NCI-H510A treated with DMSO at 0.1 percent for 48 hours (cell line): ENCODE measurements at places on chromosomes 11 and 22.

GRCh38 chr22:48744283-48744641 is 1083.4 kb downstream of the BRD1 start:
- no peak for DNase-seq

DNA sequence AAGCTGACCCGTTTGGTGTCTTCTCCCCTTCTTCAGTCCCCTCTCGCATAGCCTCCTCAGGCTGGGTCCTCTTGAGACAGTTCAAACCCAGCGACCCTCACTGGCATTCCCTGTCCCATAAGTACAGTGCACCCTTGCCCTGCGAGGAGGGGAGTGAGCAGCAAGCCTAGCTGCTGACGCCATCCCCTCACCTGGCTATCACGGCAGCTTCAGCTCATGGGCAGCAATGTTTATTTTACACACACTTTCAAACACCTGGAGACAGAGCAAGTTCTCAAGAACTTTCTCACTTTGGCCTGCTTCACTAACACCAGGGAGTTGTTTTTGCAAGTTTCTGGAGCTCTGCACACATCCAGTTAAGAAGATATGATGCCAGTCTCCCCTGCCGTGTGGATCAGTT is 189.6 kb upstream of the E2F8 start:
- no peak for DNase-seq

DNA sequence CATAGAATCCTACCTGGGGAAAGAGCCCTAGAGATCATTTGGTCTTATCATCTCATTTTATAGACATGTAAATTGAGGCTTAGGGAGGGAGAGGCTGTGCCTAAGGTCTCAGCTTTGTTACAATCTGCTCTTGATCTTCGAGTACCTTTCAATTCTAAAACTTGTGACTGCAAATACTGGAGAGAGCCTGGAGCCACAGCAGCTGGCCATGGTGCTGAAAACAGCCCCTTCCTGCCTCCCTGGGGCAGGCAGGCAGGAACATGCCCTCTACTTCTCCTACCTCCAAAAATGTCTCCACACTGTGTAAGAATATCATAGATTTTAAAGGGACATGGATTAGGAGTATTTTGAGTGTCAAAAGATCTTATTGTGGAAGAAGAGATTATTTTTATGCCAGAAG is 52.2 kb downstream of the C22orf42 start:
- no peak for DNase-seq

GRCh38 chr11:18731949-18732821 is 6.2 kb upstream of the IGSF22 start:
- DNase-seq = no peak

DNA sequence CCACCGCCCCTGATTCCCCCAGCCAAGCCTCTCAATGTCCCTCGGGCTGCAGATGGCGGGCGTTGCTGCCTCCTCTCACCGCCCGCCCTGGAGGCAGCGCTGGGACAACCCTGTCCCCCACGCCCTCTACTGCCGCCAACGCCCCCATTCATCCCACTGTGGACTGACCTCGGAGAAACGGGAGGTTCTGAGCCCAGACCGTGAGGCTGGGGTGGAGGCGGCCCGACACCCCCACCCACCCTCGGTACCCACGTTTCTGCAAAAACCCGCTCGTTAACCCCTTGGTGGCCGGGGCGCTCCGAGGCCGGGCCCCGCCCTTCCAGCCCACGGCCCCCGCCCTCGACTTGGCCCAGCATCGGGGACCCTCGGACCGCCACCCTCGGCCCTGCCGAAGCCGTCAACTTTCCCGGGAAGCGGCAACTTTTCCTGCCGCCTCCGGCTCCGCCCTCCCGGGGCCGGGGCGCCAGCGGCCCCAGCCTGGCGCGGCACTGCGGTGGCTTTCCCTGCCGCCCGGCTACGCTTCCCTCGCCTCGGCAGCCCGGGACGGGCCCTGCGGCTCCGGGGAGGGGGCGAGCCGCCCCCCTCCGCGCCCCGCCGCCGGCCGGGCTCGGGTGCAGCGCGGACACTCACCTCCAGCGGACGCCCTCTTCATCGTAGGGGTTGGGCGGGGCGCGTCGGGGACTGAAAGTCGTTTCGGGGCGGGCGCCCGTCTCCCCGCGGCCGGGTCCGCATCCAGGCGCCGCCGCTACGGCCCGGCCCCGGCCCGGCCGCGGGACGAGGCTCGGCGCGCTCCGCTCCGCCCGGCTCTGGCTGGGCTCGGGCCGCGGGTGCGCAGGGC is 458 bp downstream of the RTN4R start:
- no peak for DNase-seq

DNA sequence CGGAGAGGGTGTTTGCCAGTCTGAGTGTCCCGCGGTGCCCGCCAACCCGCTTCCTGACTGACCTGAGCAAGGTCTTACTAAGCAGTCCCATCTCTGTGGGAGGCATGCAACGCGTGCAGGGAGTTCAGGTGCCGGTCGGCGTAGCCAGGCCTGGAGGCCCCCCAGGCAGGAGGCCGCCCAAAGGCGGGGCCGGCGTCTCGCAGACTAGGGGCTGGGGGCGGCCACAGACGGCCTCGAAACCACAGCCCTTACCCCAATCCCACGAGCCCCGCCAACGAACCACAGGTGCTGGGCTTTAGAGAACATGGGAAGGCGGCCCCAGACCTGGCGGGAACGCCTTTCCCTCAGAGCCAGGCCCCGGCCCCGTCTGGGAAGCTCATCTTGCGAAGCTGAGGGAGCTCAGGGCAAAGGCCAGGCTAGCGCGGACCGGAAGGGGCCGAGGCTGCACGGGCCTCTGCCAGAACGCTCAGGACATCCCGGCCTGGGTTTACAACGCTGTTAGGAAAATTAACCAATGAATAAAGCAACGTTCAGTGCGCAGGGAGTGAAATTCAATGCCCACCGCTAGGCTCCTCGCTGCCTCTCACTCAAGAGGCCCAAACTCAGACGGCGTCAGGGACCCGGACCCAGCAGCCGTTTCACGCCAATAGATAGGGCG is 2.1 kb upstream of the MTFP1 start:
- no peak for DNase-seq

DNA sequence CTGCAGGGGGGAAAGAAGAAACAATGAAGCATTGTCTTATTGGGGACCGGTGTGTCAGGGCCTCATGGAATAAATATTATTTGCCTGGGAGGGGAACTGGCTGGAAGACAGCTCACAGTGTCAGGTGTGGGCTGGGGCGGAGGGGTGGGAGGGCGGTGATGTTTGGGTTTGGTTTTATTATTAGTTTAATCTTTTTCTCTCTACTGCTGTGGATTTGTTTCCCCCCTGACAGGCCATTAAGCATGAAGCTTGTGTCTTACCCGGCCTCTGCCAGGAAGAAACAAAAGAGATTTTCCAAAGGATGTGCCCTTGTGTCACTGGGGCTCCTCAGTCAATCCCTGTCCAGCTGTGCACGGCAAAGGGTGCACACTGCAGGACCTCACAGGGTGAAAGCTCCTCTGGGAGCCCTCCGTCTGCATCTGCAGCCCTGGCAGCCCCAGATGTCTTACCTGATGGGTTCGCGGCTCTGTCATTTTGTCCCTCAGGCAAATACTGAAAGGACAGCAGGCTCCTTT is 203.1 kb upstream of the TMEM45B start:
- DNase-seq = no peak

DNA sequence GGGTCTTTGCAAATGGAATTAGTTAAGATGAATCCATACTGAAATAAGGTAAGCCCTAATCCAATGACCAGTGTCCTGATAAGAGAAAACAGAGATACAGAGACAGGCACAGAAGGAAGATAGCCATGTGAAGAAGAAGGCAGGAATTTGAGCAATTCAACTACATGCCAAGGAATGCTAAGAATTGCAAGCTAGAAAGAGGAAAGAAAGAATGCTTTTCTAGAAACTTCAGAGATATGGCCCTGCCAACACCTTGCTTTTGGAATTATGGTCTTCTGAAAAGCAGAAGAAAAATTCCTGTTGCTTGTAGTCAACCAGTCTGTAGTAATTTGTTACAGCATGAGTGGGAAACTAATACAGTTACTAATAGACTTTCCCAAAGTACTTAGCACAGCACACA is 111.3 kb downstream of the SLC17A6 start:
- no peak for DNase-seq

GRCh38 chr22:29703569-29704195 is 16.1 kb upstream of the CABP7 start:
- DNase-seq = no peak

DNA sequence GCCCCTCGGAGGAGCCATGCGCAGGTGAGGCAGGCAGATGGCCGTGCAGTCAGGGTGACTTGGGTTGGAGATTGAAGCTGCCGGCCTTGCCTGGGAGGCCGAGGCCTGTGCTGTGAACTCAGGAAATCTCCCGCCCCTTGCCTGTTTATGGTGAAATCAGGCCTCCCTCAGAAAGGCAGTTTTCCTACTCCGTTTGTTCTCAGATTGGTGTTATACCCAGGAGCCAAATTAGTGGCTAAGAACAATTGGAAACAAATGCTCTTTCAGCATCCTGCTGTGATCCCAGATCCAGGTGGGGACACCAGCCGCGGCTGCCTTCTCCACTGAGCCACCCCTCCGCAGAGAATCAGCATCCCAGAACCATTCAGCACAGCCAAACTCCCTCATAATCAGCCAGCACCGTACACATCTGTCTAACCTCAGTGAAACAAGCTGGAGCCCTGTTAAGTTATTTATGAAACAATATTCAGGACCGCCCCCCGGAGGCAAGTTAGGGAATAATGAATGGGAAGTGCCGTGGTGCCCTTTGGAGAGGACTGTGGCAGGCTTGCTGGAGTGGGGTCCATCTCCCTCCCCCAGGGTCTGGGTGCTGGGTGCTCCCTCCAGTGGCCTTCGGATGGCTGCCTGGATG is 60.0 kb downstream of the PKNOX2 start:
- no peak for DNase-seq

DNA sequence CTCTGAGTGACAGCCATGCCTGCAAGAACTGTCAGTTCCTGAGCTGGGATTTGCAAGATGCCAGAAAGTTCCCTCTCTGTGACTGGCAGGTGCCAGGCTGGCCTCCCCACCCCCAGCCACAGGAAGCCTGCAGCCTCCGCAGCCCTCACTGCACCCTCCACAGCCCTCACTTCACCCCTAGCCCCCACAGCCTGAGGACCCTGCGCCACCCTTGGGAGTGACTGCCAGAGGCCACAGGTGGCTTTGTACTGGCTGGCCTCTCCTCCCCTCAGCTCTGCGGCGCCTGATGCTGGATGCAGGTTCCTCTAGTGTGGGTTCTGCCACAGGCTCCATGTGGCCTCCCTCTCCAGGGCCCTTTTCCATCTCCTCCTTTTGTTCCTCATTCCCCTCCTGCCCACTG is 28.7 kb downstream of the MPPED1 start:
- no peak for DNase-seq

- DNase-seq = no peak
These were observed 6.4 kb upstream of the IFITM3 start for GRCh38 chr11:326842-327580.

DNA sequence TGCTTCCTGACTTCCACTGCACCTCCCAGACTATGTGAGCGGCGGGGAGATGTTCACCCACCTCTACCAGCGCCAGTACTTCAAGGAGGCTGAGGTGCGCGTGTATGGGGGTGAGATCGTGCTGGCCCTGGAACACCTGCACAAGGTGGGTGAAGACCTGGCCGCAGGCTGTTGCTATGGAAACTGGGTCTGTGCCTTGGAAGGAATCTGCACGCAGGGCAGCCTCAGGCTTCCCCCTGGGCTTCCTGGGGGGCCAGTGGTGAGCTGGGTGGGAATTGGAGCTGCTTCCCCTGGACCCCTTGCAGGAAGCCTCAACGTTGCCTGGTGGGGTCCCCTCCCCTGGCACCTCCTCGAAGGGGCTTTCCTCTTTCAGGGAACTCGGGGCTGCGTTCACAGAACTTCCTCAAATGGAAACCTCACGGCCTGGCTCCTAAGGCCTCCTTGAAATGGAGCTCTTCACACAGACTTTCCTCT is 1.5 kb downstream of the RPS6KA4 start:
- DNase-seq = no peak

DNA sequence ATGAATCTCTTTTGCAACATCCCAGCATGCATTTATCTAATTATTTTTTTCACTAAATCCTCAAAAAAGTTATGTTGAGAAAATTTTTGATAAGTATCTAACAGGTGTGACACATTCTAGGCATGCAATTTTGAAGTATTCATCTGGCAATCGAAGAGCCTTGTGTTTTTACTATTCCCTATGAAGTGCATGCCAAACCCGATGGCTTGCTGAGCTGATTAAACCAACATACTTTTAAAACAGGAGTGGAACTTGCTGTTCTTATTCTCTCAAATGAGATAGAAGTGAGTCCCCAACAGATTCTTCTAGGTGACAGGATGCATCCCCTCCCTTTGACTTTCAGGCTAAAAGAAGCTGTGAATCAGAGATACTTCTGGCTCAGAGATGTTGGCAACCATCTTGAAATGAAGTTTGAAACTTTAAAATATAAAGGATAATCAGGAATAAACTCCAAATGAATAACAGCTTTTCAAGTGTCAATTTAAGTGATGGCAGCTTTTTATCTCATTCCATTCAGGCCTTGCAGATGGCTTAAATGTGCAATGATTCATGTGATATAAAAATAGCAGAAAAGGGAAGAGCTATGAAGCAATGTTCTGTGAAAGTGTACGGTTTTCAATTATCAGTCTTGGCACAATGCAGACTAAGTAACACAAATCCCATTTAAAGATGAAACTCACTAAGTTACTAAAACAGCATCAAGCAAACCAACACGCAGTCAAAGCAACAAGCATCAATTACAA is 67.7 kb downstream of the APOL5 start:
- no peak for DNase-seq
